Kidney capillary endothelial cell (primary cell): ENCODE measurements at places on chromosomes 7 and 10.

DNA sequence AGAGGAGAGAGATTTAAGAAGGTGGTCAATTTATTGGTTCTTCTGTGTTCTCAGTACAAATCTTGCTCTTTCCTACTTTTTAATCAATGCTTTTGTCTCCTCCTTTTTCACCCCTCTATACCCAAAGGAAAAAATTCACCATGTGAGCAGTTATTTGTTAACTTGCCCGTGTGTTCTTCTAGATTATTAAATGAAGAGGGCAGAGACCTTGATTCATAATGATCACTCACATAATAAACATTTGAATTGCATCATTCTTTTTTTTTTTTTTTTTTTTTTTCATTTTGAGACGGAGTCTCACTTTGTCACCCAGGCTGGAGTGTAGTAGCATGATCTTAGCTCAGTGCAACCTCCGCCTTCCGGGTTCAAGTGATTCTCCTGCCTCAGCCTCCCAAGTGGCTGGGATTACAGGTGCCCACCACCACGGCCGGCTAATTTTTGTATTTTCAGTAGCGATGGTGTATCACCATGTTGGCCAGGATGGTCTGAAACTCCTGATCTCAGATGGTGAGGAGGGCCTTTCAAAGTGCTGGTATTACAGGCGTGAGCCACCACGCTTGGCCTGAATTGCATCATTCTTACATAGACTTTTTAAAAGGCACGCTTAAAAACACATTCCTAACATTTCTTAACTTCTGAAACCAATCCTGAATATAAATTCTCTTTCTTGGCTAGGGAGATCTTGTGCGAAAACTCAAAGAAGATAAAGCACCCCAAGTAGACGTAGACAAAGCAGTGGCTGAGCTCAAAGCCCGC, 3.6 kb downstream of the GARS1 start:
- DNase-seq: no peak

DNA sequence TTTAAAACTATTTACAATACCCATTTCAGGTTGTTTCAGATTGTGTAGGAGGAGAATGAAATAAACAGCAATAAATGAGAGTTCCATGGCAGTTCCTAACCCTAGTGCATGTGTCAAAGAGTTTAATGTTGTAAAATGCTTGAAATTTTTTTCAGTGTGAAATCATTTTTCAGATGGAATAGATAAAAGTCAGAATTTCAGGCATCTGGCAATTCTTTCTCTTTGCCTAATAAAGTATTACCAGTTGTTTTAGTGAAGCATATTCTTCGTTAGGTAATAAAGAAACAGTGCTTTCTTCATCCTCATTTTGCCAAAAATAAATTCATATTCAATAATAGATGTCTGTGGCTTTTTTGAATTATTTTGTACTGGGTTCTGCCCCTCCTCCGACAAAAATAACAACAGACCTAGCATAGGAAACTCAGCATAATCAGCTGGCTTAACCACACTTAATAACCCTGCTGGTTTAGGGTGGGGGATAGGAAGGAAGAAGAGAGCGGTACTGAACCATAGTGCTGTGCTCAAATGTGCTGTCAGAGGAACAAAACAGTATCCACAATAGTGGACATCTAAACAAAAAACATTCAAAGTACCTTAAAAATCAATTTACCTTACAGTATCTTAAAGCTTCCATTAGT, 39.1 kb downstream of the MINDY3 start:
- no peak for DNase-seq

- no peak for DNase-seq
These were observed 203.7 kb downstream of the TSPAN12 start for GRCh38 chr7:120654241-120654640.

DNA sequence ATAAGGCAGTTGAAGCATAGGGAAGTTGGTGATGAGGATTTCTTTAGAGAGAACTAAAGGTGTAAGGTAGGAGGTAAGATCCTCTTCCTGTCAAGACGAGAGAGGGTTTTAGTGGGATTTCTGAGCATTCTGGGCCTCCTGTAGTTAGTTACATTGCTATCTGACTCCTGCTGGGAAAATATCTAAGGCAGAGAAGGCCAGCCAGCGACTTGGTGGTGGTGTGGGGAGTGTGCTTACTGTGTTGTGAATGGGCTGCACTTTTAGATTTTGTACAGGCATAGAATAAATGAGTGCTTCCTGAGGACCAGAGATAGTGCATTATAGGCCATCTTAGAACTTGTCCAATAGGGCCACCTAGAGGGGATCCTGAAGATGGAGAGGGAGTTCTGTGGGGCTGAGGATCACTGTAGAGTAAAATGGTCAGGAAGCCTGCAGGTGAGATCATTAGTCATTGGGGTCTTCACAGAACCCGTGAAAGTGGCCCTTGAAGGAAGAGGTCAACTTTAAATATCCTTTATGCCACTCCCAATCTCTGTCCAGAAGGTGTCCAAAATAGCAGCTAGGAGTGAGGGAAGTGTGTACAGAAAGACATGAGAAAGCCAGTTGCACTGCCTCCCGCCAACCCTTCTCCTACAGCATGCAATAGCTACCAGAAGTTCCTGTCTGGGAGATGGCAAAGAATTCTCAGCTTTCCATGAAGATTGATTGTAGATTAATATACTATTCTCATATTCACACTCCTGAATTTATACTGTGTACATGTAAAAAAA, 266.6 kb downstream of the POLR1F start:
- DNase-seq: no peak

DNA sequence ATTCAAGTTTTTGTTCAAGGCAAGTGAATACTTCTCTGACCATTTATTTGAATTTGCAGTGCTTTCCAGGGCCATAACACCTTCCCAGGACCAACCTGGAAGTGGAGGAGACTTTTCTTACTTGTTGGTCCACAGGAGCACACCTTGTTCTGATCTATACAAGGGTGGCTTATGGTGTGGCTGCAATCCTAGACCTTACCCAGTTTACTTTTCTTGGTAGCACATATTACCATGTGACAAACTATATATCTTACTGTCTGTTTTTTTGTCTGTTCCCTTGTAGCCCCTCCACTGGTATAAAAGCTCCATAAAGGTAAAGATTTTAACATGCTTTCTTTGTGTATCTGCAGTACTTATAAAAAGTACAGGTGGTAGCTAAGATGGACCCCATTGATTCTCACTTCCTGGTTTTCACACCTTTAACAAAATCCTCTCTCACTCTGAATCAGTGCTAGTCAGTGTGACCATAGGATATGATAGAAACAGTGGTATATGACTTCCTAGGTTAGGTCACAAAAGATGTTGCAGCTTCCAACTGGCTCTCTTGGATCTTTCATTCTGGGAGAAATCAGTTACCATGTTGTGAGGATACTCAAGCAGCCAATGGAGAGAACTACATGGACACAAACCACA, 5.6 kb upstream of the ASB4 start:
- no peak for DNase-seq

DNA sequence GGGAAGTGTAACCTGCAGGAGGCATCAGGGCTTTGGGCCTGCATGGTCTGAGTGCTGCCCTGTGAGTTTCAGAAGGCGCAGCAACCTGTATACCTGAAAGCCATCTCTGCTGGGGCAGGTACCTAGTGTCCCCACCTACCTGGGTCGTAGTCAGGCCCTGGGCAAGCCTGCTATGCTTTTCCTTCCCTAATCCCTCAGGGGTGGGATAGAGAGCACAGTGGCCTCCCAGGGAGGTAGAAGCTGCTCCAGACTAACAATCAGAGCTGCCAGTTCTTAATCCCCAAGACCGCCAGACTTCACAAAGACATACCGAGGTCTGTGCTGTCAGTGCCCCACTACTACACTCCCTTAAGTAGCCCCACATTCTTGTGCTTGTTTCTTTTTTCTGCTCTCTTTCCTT, 52.0 kb downstream of the PTEN start:
- no peak for DNase-seq

- DNase-seq: no peak
These were observed 438.3 kb downstream of the DNAJB6 start for GRCh38 chr7:157775021-157775559.

GRCh38 chr10:96511044-96511945, 2.4 kb downstream of the TLL2 start:
- no peak for DNase-seq

- DNase-seq: no peak
These were observed 10.4 kb downstream of the NUB1 start for GRCh38 chr7:151351967-151352366.

DNA sequence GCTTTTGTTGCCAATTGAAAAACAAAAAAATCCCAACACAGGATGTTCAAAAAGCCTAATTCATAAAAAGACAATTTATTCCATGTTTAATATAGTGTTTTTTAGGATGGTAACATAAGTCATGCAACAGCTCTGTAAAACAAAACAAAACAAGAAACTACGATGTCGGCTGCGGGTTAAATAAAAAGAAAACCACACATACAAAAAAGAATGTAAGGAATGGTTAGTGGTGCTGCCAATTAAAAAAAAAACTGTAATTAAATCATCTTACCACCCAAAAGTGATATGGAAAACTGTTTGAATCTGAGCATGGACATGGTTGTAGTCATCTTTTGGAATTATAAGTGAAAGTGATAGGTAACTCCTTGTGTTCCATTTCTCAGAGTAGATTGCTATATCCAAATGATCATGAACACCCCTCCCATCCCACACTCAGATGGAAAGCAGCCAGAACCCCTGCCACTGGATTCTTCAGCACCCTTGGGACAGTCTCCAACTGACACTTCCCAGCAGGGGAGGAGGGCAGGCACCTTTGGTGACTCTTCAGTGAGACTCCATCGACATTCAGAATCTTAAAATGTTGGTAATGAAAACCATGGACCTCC, 14.3 kb upstream of the DAGLB start:
- DNase-seq: no peak

DNA sequence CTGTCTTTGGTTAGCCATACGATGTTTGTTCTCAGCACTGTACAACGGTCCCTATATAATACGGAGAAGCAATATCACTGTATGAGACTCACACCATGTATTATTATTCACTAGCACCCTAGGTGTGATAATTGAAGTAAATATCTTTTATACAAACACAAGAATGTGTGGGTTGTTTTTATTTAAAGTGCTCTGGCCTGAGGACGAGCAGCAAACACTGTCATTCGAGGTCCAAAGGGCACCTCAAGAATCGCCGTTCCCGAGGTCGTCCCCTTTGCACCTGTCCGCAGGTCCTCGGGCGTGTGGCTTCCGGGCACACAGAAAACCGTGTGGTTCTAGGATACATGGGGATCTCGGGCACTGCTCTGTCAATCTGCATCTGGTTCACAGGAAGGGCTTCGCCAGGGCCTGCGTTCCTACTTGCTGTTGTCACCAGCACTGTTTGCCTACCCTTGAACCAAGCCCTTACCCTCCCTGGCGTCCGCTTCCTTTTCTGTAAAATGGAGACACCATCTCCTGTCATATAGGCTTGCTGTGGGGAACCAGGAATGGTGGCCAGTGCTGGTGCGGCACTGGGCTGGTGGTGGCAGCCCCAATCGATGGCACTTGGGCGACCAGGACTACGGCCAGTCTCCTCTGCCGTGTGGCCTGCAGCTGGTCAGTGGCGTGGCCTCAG, 28.5 kb upstream of the SH2B2 start:
- DNase-seq: no peak

DNA sequence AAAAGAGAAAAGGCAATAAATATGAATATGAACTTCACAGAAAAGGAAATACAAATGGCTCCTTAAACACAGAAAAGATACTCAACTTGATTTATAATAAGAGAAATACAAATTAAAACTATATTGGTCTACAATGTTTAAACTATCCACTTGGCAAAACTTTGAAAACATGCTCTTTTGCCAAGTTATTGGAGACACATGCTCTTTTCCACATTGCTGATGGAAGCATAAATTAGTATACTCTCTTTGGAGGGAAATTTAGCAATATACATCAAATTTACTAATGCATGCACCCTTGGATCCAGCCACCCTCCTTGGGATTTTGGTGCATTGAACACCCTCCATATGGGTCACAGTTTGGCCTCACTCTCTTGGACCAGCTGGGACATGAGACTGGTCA, 7.9 kb downstream of the TAS2R60 start:
- DNase-seq: no peak

- peak; percentile 33 for DNase-seq
These were observed 175.1 kb downstream of the AVL9 start for GRCh38 chr7:32670110-32671025.

DNA sequence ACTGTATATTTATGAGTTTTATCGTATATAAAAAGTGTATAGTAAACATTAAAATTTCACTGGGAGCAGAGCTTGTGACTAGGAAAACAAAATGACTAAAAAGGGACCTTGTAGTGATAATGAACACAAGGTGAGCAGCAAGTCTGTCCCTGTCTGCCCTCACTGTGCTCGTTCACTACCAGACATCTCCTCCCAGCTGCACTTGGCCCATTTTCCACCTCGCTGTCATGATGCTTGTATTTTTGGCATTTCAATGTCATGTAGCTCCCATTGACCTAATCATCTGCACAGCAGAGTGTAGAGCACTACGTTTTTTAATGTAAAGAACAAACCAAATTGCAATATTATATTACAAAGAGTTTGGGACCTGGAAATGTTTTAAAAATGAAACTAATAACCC, 207.2 kb downstream of the ZEB1 start:
- no peak for DNase-seq
